ENCODE measurements at places on chromosomes 3 and 15.

GRCh38 chr15:57309856-57310760, 66.2 kb upstream of the CGNL1 start:
- DNase-seq = no peak

DNA sequence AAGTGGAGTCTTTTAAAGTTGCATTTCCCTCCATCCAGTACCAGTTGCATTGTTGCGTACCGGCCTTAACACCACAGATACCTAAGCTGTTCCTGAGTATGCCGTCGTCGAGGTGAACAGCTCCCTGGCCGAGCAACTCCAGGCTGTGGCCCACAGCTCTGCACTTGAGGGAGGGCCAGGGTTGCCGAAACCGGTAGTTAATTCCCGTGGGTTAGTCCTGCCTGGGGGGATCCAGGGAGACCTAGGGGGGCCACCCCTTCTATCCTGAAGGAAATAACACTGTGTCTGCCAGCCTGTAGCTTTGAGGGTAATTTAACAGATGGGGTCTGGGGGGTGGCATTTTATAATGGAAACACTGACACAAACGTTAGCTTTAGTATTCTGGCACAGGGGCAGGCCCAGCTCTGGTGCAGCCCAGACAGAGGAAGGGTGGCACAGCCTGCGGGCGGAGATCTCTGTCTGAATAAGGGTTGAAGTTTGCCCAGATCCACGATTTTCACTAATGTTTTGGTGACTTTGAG, 60.8 kb downstream of the RGMA start:
- DNase-seq = no peak

DNA sequence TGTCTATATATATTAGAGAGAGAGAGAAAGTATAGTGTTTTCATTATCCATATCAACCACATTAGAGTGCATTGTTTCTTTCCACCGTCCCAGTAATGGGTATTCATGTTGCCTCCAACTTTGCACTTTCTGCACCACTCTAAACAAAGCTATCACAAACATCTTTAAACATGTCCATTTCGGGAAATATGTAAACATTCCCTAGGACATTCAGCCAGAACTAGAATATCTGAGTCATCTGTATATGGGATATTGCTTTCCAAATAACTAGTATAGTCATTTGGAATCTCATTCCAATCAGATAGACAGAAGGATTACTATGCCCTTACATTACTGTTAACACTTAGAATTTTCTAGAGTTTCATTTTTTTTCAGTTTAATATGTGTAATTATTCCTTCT, 914.9 kb upstream of the EPHA6 start:
- no peak for DNase-seq

DNA sequence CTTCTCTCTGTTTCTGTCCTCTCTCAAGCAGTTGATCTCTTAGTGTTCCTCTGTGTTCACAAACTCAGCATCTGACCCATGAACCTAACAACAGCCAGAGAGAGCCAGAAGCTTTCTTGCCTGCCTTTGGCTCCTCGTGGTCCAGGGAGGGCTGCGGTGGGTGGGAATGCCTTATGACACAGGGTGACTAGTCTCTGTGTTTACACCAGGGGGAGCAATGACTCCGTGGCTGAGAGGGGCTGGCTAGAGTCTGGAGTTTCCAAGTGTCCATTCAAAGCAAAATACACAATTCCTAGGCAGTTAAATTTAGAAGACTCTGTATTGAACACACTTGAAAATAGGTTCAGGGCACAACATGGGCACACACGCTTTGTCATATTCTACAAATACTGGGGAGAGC, 370.0 kb upstream of the FRG2C start:
- DNase-seq = peak; percentile 15

- DNase-seq = no peak
These were observed 417.6 kb upstream of the CDIN1 start for GRCh38 chr15:36161771-36162212.

GRCh38 chr15:78454992-78455391, 17.0 kb downstream of the IREB2 start:
- no peak for DNase-seq

GRCh38 chr3:192514754-192515663, 212.3 kb downstream of the FGF12 start:
- DNase-seq = peak; percentile 84

DNA sequence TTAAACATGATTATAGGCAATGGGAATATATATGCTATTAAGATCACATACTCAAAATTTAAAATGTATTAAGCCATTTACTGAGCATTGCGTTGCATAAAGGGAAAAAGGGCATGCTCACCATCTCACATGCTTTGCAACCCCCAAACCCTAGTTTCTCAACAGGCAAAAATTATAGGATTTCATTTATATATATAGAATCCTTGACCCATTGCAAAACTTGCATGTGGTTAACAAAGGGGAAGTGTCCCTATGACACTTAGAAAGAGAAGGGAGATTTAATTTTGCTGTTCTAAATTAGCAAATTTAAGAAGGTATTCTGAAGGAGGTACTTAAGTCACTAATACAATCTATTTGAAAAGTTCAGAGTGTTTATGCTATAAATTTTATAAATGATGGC, 837.8 kb downstream of the DIPK2A start:
- DNase-seq = no peak

- no peak for DNase-seq
These were observed 21.1 kb upstream of the PDE8A start for GRCh38 chr15:84960391-84961113.

GRCh38 chr15:72450805-72451204, 23.3 kb upstream of the ARIH1 start:
- no peak for DNase-seq

GRCh38 chr3:161038725-161039124, 66.4 kb downstream of the B3GALNT1 start:
- DNase-seq = no peak

GRCh38 chr3:156727519-156728205, 53.3 kb downstream of the TIPARP start:
- DNase-seq = peak; percentile 15

DNA sequence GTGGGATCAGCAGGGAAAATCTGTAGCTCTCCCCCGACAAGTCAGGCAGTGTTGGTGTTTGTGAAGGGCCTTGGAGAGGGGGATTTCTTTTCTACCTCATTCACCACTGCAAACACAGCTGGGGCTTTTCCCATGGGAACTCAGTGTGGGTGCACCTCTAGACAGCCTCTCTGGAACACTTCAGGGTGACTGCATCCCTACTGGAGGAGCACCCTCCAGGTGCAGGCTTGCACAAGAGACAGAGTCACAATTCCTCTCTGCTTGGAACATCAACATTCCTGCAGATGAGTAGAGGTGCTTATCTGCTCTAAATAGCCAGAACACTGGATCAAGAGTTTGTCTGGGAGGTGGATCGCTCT, 72.7 kb upstream of the AKAP13 start:
- DNase-seq = no peak

DNA sequence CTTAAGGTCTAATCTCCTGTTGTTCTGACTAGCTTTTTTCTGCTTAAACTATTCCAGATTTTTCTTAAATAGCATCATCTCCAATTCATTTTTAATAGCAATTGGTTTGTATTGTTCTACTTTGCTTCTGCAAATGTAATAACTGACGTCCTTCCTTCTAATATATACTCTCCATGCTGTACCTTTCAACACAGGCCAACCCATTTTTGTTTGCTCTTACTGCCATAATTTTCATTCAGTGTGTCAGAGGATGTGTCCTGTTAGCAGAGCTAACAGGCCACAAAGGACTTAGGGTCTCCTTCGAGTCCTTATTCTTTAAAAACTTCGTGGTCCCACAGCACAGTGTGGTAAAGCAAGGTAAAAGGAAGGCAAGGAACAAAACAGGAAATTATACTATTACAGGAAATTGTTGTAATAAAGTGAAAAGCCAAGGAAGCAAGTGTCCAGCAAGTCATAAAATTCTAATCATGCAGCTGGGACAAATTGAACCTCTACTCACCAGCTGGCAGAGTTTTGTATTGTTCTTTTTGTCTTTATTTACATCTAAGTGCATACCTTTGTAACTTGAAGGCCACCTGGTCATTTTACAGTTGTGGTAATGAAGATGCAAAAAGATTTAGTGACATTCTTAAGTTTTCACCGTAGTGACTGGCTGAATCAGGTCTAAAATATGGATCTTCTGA, 64.9 kb upstream of the ZBTB20 start:
- no peak for DNase-seq

- no peak for DNase-seq
These were observed 189.1 kb downstream of the ANXA2 start for GRCh38 chr15:60208709-60209108.

DNA sequence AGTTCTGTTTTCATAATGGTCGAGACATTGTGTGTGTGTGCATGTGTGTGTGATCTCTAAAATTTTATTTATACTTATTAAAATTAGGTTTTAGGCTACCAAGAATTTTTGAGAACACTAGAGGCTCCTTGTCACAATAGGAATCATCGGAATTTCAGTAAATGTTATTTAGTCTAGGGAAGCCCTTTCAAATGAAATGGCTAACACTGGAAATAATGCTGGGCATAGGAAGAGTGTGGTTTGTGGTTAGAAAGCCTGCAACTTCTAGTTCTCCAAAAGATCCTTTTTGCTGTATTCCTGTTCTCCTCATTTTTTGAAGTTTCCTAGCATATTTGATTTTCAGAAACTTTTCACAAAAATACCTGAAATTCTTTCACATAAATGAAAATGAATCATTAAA, 92.5 kb upstream of the MBNL1 start:
- DNase-seq = no peak

- DNase-seq = peak; percentile 18
These were observed 38.2 kb upstream of the FAM174B start for GRCh38 chr15:92693691-92694331.

GRCh38 chr3:38114052-38114874, 22.7 kb downstream of the ACAA1 start:
- DNase-seq = no peak

- no peak for DNase-seq
These were observed 152.0 kb downstream of the ZBBX start for GRCh38 chr3:167228135-167228534.

DNA sequence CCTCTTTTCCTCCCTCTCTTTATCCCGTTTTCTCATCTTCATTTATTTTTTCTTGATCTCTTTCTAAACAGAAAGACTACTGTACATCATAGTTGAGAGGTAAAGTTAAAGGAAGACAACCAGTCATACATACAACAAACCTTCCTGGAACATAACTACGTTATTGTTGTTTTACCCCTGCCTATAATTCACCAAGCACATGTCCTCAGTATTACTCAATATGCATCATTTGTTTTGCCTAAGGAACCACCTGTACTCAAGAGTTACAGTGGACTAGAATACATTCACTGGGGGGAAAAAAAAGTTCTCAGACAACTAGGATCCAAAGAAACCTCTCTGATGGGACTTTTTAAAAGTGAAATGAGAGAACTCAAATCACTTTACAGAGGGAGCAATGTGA, 344.7 kb upstream of the RBMS3 start:
- DNase-seq = no peak
